Thoracic aorta (tissue), 2 donors: ENCODE measurements at places on chromosomes 6 and 20.

GRCh38 chr20:37123441-37123840 lies 27.6 kb upstream of the RBL1 start:
- DNase-seq = no peak

- DNase-seq = no peak
These were observed 19.6 kb upstream of the EYA2 start for GRCh38 chr20:46875059-46875458.

- DNase-seq = no peak
These were observed 8.0 kb downstream of the PRDM13 start for GRCh38 chr6:99614430-99615186.

GRCh38 chr20:33018169-33018931 lies 10.8 kb downstream of the BPIFB2 start:
- no peak for DNase-seq

DNA sequence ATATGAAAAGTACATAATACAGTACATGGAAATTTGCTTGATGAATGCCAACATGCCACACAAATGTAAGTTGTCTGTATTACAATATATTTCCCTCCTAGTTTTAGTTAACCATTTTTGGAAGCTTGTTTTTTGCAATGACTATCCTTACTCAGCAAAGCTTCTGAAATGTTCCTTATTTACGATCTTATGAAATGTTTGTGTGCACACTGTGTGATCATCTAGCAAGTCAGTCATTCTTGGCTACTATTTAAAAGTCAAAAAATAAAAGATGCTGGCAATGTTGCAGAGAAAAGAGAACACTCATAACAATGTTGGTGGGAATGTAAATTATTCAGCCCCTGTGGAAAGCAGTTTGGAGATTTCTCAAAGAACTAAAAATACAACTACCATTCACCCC lies 33.8 kb downstream of the SUMO4 start:
- DNase-seq = no peak

DNA sequence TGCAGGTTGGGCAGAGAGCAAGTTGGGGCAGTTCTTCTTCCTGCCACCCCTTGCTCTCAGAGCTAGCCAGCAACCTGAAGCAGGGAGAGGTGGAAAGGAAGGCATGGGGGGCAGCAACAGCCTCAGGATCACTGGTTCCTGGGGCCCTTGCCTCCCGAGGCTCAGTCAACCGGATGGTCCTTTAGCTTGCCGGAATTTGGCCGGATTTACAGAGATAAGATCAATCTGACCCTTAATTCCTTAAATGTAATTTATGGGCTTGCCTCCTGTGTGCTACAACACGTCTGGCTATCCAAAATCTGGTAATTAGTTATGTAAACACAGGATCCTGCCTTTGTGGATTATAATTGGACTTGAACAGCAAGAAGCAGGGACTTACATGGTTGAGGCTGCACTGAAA lies 19.5 kb upstream of the TCP11 start:
- DNase-seq = no peak
